ENCODE measurements at places on chromosomes 5 and 9.
A peak's percentile ranks its signal among the peaks of the same experiment; 100 is the strongest.

DNA sequence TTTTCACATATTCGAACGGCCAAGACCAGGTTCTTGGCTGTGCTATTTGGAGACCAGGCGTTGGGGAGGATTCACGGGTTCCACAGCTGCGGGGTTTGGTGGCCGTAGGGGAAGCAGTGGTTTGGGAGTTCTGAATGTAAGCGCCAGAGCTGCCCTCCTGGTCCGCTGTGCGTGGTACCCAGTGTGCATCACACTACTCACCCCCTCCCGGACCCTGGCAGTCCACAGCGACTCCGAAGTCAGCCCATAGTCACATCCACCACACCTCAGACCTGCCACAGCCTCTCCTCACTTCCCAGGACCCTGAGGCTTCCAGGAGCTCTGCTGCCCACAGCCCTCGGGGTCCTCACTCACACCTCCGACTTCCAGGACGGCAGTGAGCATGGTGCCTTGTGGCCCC lies 26.8 kb downstream of the AMBP start:
- DNase-seq: no peak

DNA sequence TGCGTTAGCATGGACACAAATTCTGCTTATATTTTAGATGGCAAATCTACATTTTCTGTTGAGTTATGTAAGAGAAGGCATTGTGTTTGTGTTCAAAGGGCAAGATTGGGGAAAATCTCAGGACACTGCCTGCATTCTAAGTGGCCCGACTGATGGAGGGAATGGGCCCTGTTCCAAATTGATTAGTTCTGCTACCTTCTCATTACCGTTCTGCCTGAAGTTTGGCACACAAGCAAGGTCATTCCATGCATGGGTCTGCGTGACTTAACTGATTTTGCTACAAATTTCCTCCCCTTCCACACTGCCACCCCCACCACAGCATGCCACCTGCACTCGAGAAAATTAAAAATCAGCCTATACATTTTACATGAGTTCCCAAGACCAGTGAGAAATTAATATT lies 409.9 kb downstream of the BRINP1 start:
- DNase-seq: no peak

GRCh38 chr9:101727612-101728524 lies 10.6 kb downstream of the GRIN3A start:
- no peak for DNase-seq

- DNase-seq: peak; percentile 46
These were observed 35.6 kb downstream of the DAB2IP start for GRCh38 chr9:121686930-121687541.

DNA sequence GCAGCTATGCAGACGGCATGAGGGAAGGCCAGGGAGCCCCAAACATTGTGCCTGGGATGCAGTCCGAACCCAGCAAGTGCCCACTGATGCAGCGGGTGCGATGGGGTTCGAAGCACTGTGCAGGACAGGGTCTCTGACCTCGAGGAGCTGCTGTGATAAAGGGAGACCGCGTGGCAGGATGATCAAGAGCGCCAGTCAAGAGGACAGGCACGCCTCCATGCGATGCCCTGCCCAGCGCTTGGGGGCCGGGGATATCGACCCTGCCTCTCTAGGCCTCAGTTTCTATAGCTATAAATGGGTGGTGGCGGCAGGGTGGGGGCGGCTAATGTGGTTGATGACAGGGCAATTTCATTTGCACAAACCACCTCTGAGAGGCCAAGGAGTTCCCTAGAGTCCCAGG lies 84.7 kb upstream of the BARHL1 start:
- no peak for DNase-seq

GRCh38 chr5:137174196-137174595 lies 324.9 kb downstream of the SPOCK1 start:
- DNase-seq: no peak

DNA sequence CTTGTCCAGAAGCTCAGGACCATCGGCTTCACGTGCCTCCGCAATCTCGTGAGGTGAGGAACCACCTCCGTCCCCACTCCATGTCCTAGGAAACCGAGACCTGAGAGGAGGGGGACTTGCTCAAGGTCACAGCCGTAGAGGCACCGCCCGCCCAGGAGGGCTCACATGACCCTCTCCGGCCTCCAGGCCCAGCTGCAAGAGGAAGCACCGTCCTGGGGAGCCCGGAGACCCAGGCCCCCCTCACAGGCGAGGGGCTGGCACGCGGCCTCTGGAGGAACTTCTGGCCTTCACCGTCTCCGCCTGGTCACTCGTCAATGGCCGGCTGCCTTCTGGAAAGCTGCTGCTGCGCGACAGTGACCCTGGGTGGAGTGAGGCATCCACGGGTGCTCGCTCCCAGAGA lies 24.2 kb downstream of the FAM78A start:
- no peak for DNase-seq

DNA sequence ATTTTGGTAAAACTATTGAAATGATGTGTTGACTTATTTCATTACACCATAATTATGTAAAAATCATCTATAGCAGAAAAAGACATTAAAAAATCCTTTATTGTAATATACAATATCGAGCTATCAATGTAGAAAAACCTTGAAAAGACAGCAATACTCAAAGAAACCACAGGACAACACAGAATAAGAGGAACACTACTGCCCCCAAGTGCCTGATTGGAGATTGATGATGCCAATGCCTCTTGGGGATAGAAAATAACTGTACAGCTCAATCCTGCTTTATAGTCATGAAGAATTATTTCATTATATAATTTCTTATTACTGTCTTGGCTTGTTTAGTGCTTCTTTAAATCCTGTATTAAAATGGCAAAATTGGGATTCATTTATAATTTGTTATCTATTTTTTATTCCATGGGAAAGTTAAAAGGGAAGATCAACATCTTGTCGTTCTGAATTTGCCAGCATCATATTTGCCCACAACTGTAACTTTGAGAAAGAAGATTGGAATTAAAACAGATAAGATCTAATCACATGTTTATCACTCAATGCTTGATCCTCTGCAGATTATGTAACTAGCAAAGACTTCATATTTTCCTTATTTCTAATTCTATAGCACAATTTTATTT lies 337.5 kb downstream of the CDH9 start:
- DNase-seq: no peak

DNA sequence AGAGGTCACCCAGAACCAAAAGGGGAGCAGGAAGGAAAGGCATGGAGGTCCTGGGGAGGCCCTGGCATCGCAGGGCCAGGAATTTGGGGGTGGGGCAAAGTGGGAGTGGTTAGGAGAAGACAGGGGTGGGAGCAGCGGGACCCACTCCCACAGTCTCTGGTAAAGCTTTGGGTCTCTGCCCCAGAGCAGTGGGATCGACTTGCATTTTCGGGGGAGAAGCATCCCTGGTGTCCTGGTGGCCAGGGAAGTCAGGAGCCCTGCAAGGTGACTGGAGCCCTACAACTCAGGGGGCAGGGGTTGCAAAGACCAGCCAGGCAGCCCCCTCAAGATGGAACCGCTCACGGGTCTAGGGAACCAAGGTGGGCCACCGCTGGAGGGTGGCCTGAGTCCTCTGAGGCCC lies 22.4 kb upstream of the GTF3C5 start:
- DNase-seq: no peak

DNA sequence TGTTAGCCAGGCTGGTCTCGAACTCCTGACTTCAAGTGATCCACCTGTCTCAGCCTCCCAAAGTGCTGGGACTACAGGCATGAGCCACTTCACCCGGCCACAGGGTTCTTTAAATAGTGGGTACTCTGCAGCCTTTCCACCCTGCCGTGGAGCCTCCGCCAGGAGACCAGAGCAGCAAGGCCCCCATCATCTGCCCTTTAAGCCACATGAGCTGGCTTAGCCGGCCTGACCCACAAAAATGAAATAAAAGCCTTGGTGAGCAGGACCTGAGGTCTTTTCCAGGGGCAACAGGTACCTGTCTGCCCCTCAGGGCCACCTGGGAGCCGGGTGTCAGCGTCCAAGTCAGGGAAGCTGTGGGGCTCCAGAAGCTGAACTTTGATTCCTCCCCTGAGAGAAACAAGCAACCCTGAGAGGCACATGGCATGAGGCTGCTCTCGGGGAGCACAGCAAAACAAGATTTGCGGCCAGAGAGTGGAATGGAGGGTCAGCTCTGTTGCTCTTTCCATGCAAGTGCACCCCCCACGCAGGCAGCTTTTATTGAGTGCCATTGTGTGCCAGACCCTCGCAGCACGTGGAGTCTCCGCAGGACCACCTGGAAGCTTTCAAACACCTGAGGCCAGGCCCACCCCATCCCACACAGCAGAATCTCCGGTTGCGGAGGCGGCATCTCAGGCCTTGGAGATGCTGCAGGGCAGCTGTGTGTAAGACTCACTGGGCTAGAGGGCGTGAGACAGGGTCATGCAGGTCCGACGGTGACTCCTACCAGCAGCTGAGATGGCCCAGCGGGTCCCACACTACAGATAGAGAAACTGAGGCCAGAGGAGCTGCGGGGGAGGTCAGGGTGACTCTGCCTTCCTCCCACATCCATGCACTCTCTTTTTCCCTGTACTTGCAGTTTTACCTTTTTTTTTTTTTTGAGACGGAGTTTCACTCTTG lies 4.8 kb upstream of the WNK2 start:
- DNase-seq: no peak

DNA sequence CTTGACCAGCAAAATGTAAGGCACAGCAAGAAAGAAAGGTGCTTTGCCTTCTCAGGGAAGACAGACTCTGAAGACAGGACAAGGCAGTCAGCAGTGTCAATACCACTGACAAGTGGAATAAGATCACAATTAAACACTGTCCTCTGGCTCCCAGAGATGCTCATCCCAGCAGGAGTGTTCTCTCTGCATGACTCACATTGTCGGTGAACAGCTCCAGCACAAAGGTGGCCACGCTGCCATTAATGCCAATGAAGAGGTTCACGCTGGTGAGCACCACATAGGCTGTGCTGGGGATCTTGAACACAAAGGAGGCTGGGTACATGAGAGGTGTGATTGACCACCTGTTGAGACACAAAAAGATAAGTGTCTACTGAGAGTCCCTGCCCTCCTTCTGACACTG lies 31.9 kb downstream of the NIPSNAP3B start:
- DNase-seq: no peak

DNA sequence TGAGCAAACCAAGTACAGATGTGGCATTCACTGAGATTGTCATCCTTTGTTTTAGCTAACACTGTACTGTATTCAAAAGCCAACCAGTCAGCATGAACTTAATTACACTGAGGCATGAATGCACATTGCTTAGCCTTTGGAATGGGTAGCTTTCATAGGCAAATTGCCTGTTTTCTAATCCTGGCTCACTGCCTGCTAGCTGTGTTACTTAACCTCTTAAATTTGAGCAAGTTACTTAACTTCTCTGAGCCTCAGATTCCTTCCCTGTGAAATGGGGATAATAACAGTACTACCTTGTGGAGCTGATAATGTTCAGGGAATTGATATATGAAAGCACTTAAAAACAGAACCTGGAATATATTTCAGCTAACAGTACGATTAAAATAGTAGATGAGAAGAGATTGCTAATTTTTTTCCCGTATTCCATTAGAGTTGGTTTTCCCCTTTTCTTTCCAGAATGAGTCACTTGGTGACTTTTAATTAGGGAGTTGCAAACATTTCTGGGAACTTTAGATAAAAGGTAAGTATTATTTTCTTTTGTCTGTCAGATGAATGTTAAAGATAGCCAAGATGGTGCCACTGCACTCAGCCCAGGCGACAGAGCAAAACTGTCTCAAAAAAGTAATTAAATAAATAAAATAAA lies 43.9 kb downstream of the ARRDC3 start:
- DNase-seq: no peak

DNA sequence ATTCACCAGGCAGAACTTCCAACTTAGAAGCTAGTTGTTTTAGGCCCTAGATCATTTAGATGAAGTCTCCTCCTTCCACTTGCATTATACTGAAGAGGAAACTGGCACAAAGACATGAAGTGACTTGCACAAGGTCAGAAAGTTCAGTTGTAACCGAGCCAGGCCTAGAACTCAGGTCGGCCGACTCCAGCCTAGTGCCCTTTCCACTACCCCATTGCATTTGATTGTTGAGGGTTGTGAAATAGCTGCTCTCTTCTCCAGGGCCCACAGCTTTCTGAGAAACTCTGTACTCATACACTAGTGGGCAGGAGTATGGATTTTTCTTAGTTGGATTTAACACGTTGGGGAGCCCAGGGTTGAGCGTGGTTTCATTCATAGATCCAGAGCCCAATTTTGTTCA lies 5.6 kb downstream of the ZNF462 start:
- DNase-seq: no peak

DNA sequence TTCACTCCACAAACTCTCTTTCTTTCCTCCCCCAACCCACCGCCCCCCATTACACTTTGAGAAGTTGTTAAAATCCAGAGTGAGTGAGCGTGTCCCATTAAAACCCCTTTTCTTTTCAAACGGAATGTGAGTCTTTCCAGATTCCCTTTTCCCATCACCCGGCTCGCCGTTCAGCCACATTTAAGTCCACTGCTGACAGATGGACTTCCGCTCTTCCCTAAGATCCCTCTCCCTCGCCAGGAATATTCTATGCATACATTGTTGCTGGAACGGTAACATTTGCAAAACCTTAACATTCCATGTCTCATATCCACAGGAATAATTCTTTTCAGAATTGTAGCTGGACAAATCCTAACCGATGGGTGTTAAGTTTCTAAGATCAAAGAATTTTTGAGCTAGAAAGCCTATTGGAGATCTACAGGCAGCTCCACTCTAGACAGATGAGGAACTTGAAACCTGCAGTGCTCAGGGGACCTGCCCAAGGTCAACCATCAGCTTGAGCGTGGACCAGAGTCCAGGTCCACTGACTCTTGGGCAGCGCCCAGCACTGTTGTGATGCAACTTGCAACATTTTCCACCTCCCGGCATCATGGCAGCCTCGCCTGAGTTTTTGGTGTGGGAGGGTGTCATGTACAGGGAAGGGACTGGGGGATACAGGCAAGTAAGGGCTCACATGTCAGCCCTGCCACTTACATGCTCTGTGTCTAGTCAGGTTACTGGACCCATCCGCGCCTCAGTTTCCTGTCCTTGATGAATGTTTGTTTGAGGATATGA lies 500.1 kb downstream of the CCDC171 start:
- no peak for DNase-seq

- no peak for DNase-seq
These were observed 506.2 kb downstream of the GABRG2 start for GRCh38 chr5:162573758-162574157.

DNA sequence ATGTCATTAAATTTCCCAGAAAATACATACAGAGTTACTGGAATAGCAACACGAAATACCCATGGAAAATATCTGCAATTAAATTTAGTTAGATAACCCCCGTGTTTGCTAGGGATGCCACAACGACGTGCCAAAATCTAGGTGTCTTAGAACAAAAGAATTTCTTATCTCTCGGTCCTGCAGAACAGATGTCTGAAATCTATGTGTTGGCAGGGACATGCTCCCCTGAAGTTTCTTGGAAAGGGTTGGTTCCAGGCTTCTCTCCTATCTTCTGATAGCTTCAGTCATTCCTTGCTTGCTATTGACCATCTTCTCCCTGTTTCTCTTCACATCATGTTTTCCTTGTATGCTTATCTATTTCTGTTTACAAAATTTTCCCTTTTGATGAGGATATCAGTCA lies 1067.0 kb downstream of the CDH18 start:
- no peak for DNase-seq

- DNase-seq: no peak
These were observed 200.9 kb downstream of the GADD45G start for GRCh38 chr9:89805571-89806292.
